ENCODE measurements at places on chromosomes 1 and 21. TPM values are rescaled to one million over a fixed set of nuclear protein-coding genes. Genes with fewer than 3 reads are reported as not detected.

MTX1 gene
- 34.0 TPM for total RNA-seq

DNA sequence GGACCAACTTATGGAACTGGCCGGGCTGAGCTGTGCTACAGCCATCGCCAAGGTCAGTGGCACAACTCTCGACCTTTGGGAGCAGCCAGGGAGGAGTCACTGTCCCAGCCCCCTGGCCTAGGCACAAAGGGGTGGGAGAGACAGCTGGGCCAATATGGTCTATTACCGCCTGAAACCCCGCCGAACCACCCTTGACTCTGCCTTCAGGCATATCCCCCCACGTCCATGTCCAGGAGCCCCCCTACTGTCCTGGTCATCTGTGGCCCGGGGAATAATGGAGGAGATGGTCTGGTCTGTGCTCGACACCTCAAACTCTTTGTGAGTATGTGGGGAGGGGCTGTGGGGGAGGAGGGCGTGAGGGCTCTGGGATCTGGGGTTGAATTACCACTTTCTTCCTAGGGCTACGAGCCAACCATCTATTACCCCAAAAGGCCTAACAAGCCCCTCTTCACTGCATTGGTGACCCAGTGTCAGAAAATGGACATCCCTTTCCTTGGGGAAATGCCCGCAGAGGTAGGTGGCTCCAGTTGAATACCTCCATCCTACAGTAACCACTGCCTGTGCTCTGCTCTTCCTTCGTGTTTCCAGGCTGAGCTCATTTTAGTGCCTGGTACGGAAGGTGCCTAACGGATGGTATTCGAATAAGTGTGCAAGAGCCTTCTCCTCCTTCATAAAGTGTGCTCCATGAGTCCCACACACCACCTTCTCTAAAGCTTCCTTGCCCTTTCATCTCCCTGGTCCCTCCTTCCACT, 758 bp downstream of the NAXE start:
- no peaks in the 10 kb centered on the region for H3K27me3 ChIP-seq
- no peak for DNase-seq
- peaks cover 5% of the 10 kb centered on the region for H3K36me3 ChIP-seq
- peak overlapping the region; percentile 91 for H3K4me3 ChIP-seq
- peaks cover 4% of the 10 kb centered on the region for H3K4me1 ChIP-seq

NHLH1 gene
- total RNA-seq: 0.48 TPM

BARHL2 gene
- 14.8 TPM for total RNA-seq

GRCh38 chr1:74748960-74749359, 16.0 kb downstream of the TYW3 start:
- no peak overlapping the region for H3K4me3 ChIP-seq
- H3K36me3 ChIP-seq: peaks cover 16% of the 10 kb centered on the region
- no peaks in the 10 kb centered on the region for H3K27me3 ChIP-seq
- no peak overlapping the region for H3K27ac ChIP-seq
- no peak for DNase-seq

HJV gene
- not detected for total RNA-seq

DNA sequence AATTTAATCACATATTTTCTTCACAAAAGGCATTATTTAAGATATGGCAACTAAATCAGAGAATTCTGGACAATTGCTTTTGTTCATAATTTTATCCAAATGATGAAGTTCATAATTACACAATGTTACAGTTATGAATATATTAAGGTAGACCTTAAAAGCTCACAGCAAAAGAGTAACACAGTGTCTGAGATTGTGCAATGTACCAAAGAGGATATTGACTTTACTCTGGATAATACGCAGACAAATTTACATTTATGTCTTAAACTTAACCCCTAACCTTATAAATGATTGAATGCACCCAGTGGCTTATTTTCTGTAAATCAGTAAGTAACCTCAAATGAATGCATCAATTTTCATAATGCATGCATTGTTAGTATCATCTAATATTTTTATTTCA, 216.2 kb upstream of the SAMSN1 start:
- no peaks in the 10 kb centered on the region for H3K4me1 ChIP-seq
- no peak for DNase-seq
- H3K4me3 ChIP-seq: no peak overlapping the region
- no peaks in the 10 kb centered on the region for H3K36me3 ChIP-seq
- no peaks in the 10 kb centered on the region for H3K27me3 ChIP-seq
- H3K27ac ChIP-seq: no peak overlapping the region

Data from type B pancreatic cell (in vitro differentiated cells).